ENCODE measurements at places on chromosomes 7 and 10. TPM values are rescaled to one million over a fixed set of nuclear protein-coding genes. Genes with fewer than 3 reads are reported as not detected.

- peak overlapping the region; percentile 89 for H3K27ac ChIP-seq
- H3K4me3 ChIP-seq, result peak overlapping the region; percentile 84
- H3K27me3 ChIP-seq, result no peaks in the 10 kb centered on the region
- no peak for DNase-seq
- peaks cover 14% of the 10 kb centered on the region for H3K4me1 ChIP-seq
Observed at GRCh38 chr7:25180946-25181345, 47.3 kb downstream of the NPVF start.

DNA sequence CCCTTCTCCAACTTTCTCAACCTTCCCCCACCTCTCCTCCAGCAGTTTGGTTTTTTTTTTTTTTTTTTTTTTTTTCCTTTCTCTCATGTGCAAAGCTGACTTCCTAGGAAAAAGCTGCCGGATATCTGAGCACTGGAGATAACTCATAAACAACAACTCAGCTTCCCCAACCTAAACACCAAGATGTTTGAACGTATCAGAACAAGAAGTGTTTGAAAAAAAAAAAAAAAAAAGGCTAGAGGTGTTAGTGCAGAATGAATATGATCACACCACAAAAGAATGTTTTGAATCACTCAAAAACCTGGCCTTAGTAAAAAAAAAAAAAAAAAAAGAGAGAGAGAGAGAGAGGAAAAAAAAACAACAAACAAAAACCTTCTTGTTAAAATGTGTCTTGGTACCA, 11.2 kb downstream of the GATA3 start:
- DNase-seq, result no peak
- no peaks in the 10 kb centered on the region for H3K27me3 ChIP-seq
- peaks cover 73% of the 10 kb centered on the region for H3K4me1 ChIP-seq
- H3K36me3 ChIP-seq, result peaks cover 71% of the 10 kb centered on the region

DNA sequence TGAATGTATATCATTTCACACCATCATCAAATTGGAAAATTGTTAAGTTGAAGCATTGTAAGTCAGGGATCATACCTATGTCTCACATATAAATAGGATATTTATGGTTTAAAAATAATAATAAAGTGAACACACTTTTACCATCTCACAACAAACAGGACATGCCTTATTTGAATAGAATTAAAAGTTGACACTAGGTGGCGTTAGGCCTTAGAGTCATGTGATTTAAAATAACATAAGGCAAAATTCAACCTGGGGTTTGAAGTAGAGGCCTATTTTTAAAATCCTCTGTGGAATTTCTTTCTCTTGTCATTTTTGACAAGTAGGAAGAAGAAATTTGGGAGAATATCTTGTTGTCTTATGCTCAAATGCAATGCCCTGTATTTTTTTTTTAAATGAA, 184.7 kb upstream of the PCDH15 start:
- no peak overlapping the region for H3K27ac ChIP-seq
- H3K4me3 ChIP-seq, result no peak overlapping the region
- H3K27me3 ChIP-seq, result no peaks in the 10 kb centered on the region
- H3K4me1 ChIP-seq, result no peaks in the 10 kb centered on the region
- no peaks in the 10 kb centered on the region for H3K36me3 ChIP-seq
- DNase-seq, result no peak

- peaks cover 7% of the 10 kb centered on the region for H3K27me3 ChIP-seq
- no peak overlapping the region for H3K4me3 ChIP-seq
- H3K27ac ChIP-seq, result no peak overlapping the region
- no peaks in the 10 kb centered on the region for H3K36me3 ChIP-seq
Observed at GRCh38 chr7:132240262-132240661, 336.0 kb downstream of the PLXNA4 start.

- no peak overlapping the region for H3K27ac ChIP-seq
- H3K4me3 ChIP-seq, result no peak overlapping the region
Observed at GRCh38 chr10:49131507-49132361, 2.1 kb downstream of the FAM170B start.

DNA sequence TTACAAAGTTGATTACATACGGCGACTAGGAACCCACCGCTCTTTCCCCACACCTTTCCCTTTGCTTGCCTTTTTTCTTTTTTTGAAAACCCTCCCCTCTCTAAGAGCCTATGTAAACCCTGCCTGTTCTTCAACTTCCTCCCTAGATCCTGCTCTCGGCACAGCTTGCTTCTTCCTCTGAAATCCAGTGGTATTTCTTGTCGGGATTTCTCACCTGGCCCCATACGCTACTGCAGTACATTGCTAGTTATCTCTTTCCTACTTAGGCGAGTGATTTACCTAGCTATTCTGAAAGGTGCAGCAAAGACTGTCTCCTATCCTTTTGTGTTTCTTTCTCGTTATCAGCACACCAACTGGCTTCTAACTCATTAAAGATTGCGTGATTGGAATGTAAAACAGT, 371.1 kb downstream of the PRPF18 start:
- H3K27me3 ChIP-seq, result peaks cover 15% of the 10 kb centered on the region
- H3K4me1 ChIP-seq, result peaks cover 10% of the 10 kb centered on the region
- no peak overlapping the region for H3K27ac ChIP-seq
- DNase-seq, result no peak

DNA sequence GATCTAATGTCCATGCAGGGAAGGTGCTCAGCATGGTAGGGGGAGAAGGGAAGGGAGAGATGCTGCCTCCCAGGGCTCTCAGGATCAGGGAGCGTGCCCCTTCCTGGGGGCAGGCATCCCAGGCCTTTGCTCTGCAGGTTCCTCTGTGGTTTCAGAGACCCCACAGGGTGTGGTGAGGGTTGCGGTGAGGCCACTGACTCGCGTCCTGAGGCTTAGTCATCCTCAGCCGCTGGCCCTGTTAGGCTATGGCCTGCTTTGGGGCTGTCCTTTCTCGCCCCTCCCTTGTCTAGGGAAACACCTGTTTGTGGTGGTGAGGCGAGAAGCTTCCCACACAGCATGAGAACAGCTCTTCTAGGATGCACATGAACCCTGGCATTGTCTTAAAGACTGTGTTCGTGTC, 558.3 kb upstream of the FOXK1 start:
- H3K4me1 ChIP-seq, result no peaks in the 10 kb centered on the region
- no peak for DNase-seq
- peaks cover 15% of the 10 kb centered on the region for H3K27me3 ChIP-seq
- H3K27ac ChIP-seq, result no peak overlapping the region
- peaks cover 5% of the 10 kb centered on the region for H3K36me3 ChIP-seq

Gene GNGT1
- not detected for total RNA-seq

GRCh38 chr7:8105449-8106095, 137.0 kb downstream of the GLCCI1 start:
- peaks cover 3% of the 10 kb centered on the region for H3K36me3 ChIP-seq
- no peak for DNase-seq
- no peak overlapping the region for H3K4me3 ChIP-seq
- no peak overlapping the region for H3K27ac ChIP-seq
